ENCODE measurements at places on chromosomes 1 and 21.
A peak's percentile ranks its signal among the peaks of the same experiment; 100 is the strongest.

GRCh38 chr1:176648556-176648955, 185.6 kb downstream of the PAPPA2 start:
- no peak for DNase-seq

GRCh38 chr1:237033061-237033460, 8.9 kb upstream of the RYR2 start:
- no peak for DNase-seq

- no peak for DNase-seq
Measured at GRCh38 chr1:7967196-7967595, 5.7 kb downstream of the PARK7 start.

DNA sequence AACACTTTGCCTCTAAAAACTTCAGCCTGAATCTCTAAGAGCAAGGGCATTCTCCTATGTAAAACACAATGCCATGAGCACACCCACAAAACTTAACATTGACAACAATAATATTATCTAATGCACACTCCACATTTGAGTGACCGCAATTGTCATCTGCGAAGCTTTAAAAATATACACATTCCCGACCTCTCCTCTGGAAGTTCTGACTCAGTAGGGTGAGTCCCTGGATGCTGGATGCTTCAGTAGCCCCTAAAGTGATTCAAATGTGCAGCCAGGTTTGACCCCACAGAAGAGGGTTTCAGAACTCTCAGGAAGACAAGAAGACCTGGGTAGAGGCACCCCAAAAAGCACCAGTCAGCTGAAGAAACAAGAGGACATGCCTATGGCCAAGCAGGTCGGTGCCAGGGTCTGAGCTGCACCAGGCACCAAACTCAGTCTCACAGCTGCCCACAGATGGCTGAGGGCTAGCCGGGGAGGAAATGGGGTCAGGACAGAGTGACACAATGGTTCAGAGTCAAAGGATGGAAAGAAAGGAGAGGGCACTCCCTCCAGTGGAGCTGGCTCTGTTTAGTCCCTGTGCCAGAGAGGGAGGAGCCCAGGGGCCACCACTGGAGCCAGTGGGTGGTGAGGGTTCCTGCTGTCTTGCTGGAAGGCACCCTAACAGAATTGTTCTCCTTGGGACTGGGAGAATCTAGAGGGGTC, 17.4 kb downstream of the PIK3C2B start:
- no peak for DNase-seq

DNA sequence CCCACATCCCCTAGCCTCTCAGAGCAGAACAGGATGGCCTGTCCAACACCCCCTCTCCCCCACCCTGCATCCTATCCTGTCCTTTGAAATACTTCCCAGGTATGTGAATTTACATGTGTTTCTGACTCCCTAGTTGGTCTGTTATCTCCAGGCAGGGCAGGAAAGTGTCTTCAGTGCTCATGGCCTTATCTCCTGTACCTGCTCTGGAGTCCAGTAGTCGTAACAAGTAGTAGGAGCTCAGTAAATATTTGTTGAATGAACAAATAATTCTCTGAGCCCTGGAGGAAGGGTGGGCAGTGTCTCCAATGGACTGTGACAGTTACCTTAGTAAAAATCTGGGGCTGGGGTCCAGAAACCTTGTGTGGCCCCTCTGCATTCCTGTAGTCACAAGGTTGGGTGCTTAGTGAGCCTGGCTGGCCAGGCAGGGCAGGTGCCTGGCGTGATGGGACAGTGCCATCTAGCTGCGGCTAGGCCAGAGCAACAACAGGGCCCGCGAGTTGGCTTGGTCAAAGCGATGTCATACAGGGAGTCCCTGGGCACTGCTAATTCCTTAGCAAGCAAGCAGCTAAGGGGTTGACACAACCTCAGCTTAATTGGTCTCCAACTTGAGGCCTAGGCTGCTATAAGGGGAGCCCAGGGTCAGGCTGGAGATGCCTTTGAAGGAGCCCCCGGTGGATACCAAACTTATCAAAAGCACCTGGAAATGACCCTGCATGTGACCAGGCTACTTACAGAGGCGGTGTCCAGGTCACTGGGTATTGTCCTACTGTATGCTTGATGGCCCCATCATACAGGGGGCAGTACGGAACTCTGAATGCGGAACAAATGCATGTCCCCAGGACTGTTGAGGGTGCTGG, 89.0 kb upstream of the PPM1J start:
- DNase-seq = peak; percentile 61

GRCh38 chr1:89566761-89567174, 42.1 kb downstream of the LRRC8B start:
- no peak for DNase-seq

GRCh38 chr1:75132812-75133619, 1.2 kb upstream of the LHX8 start:
- DNase-seq = no peak

DNA sequence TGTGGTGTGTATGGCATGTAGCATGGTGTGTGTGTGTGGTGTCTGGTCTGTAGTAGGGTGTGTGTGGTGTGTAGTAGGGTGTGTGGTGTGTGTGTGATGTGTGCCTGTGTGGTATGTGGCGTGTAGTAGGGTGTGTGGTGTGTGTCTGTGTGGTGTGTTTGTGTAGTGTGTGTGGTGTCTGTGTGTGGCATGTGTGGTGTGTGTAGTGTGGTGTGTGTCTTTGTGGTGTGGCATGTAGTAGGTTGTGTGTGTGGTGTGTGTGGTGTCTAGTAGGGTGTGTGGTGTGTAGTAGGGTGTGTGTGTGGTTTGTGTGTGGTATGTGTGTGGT, 85.5 kb downstream of the SYT2 start:
- no peak for DNase-seq

- no peak for DNase-seq
Measured at GRCh38 chr1:6545276-6546112, 8.8 kb downstream of the NOL9 start.

GRCh38 chr21:39685991-39686390, 59.0 kb upstream of the IGSF5 start:
- no peak for DNase-seq

DNA sequence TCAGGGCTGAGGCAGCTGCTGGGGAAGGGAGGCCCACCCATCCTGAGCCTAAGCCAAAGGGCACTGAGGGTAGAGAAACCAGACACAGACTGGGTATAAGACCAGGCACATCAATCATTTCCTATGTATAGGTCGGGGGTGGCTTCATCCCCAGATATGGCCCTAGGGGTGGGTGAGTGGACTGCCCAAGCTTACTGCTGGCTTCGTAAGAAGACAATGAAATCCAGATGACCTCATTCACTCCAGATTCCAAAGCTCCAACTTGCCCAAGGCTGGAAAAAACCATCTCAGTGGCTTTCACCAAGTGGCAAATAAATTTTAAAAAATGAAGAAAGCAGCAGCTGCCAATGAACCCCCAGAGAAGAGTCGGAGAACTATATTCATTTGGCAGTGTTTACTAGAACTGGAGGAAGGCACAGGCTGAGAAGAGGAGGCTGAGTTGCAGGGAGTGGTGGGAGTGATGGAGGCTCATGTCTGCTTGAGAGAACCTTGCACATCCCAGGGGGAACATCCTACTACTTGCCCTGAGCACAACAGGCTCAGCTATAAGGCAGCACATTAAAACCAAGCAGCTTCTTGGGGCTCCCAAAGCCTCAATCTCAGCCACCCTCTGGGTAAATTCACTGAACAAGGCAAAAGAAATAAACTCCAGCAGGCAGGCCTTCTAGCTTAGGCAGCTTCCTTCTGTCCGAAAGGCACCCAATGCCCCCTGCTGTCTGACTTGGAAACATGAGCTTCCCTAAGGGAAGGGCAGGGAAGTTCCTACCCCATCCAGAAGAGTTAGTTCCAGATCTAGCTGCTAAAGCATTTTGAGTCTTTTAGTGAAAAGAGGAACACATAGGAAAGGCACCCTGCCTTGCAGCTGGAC, 14.1 kb downstream of the PEA15 start:
- peak; percentile 19 for DNase-seq

GRCh38 chr1:224882264-224882663, 47.2 kb upstream of the DNAH14 start:
- no peak for DNase-seq

GRCh38 chr1:165992533-165992932, 165.1 kb downstream of the UCK2 start:
- no peak for DNase-seq

GRCh38 chr1:192943108-192943507, 116.1 kb downstream of the UCHL5 start:
- DNase-seq = no peak

DNA sequence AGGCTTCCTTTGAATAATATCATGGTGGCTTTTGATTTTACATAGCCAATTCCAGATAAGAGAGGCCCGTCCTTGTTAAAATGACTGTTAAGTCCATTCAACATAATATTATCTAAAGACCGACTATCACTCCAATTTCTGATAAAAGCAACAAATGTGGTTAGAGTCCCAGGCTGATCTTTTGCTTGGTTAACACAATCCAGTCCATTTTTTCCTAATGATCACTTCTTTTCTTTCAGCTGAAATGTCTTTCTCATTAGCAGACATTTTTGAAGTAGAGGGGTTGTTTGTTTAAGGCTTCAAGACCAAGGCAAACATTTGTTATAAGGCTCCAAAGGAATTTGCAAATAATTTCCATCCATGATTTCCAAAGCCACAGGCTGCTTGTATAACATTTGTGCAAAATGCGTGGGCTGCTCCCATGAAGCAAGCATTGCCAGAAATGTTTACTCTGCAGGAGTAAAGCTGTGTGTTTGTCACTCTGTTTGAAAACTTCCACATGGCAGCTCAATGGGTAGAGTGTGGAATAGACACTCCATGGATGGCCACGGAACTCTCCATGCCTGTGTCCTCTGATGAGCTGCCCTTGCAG, 111.5 kb downstream of the PSMG1 start:
- no peak for DNase-seq

- DNase-seq = no peak
Measured at GRCh38 chr1:221620437-221621384, 121.2 kb downstream of the DUSP10 start.

- peak; percentile 63 for DNase-seq
Measured at GRCh38 chr1:183633676-183634343, 1.8 kb downstream of the ARPC5 start.

- DNase-seq = no peak
Measured at GRCh38 chr1:115862403-115862802, 21.5 kb upstream of the NHLH2 start.

DNA sequence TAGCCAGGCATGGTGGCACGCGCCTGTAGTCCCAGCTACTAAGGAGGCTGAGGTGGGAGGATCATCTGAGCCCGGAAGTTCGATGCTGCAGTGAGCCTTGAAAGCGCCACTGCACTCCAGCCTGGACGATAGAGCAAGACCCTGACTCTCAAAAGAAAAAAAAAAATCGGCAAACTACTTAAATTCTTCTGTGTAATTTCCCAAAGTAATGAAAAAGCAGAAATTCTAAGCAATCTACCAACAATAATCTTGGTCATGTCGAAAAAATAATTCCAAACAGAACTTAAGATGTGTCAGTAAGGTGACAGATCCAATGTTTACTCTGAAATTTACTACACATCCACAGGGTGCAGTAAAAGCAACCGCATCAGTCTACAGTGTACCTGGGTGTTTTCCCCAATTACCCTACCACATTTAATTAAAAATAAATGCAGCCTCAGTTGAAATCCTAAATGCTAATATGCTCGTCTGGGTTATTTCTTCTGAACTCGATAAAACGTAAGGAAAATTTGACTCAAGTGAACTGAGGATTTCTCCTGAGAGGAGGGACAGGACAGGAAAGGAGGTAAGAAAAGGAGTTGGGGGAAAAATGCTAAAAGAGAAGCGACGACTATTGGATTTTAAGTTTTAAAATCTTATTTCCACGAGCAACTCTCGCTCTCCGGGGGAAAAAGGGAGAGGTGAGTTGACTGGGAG, 801 bp downstream of the EPRS1 start:
- DNase-seq = no peak

DNA sequence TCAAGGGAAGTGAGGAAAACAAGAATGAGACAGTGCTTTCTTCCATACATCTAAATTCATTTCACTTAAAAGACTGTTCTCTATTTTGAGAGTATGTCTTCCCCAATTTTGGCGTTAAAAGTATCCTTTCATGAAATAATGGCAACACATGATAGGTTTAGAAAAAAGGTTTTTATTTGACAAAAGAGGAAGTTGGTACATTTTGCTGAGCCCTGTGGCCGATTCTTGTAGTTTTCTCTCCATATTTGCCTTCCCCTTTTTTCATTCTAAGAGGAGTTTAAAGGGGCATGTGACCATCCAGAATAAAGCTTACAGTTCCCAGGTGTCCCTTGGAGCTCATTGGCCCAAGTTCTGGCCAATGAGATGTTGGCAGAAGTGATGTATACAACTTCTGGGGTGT, 140.4 kb upstream of the KCNE2 start:
- no peak for DNase-seq

- peak; percentile 41 for DNase-seq
Measured at GRCh38 chr1:201883786-201884185, 4.9 kb upstream of the SHISA4 start.

GRCh38 chr1:37150986-37151385, 116.7 kb upstream of the GRIK3 start:
- DNase-seq = no peak

- DNase-seq = no peak
Measured at GRCh38 chr1:103307751-103308150, 199.4 kb upstream of the COL11A1 start.

GRCh38 chr1:203150511-203151297, 23.2 kb downstream of the ADORA1 start:
- DNase-seq = no peak

- DNase-seq = no peak
Measured at GRCh38 chr1:203369666-203370065, 18.7 kb upstream of the FMOD start.

DNA sequence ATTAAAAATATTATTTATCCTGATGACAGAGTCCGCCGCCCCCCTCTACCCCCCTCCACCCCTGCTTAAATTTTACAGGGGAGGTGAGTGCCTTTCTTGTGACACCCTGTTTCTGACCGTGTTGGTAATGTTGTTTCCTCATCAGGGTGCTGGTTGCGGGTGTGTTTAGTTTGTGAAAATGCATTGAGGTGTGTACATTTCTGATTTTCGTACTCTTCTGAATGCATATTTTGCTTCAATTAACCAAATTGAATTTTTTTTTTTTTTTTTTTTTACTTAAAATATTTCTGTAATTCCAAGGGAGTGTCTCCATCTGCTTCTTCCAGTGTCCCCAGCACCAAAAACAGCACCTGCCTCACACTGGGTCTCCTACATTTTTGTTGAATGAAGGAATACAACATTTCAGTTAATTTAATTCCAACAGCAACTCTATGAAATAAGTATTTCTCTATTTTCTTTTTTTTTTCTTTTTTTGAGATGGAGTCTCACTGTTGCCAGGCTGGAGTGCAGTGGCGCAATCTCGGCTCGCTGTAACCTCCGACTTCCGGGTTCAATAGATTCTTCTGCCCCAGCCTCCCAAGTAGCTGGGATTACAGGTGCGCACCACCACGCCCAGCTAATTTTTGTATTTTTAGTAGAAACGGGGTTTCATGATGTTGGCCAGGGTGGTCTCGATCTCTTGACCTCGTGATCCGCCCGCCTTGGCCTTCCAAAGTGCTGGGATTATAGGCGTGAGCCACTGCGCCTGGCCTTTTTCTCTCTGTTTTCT, 5.6 kb upstream of the SLC2A1 start:
- no peak for DNase-seq

- no peak for DNase-seq
Measured at GRCh38 chr1:41368366-41368765, 7.1 kb downstream of the FOXO6 start.

GRCh38 chr1:3869751-3870301, 12.6 kb downstream of the DFFB start:
- no peak for DNase-seq

Data from HCT116 (cell line).